Suppressor macrophage treated with lipopolysaccharide for 4 hours (primary cell): ENCODE measurements at places on chromosomes 6 and 20.
A peak's percentile ranks its signal among the peaks of the same experiment; 100 is the strongest.

DNA sequence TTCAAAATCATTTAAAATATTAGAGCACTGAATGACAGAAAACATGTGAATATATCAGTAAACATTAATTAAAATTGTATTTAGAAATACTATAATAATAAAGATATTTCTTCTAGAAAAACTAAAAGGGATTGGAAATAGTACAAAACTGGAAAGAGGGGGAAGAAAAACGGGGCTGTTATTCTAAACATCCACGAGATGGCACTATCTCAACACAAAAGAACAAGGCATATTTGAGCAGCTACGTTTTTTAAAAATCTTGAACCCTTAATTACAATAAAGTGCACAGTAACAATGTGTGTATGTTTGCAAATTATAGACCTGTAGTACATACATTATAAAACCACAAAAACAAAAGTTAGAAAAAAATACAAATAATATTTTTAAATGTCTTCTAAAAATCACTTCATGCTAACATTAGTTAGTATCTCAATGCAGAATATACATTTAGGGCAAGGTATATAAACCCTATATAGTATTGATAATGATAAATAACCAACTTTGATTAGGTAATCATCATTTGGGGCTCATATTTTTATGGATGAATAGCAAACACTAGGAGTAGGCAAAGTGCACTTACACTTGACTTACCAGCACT lies 42.5 kb upstream of the PNISR start:
- peak; percentile 38 for DNase-seq

GRCh38 chr20:58886546-58886945 lies 34.0 kb downstream of the GNAS start:
- no peak for DNase-seq

GRCh38 chr6:13072686-13073347 lies 255.5 kb downstream of the TBC1D7 start:
- DNase-seq: no peak

- no peak for DNase-seq
Measured at GRCh38 chr20:688809-689212, 13.2 kb upstream of the SCRT2 start.

DNA sequence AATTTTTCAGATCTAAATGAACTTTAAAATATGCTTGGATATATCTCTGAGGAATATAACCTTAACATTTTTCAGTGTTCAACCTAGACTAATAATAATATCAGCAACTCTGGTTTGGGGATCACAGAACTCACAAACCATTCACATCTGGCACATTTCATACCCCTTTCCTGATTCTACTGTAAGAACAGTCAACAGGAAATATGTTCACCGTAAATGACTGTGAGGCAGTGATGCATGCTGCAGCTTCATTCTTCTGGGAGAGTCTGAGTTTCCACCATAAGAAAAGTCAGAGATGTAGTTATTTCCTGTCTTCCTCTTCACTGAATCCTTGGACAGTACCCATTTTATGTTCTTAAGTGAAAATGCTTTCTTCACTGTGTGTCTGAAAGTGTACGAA lies 134.2 kb upstream of the IFNGR1 start:
- no peak for DNase-seq

DNA sequence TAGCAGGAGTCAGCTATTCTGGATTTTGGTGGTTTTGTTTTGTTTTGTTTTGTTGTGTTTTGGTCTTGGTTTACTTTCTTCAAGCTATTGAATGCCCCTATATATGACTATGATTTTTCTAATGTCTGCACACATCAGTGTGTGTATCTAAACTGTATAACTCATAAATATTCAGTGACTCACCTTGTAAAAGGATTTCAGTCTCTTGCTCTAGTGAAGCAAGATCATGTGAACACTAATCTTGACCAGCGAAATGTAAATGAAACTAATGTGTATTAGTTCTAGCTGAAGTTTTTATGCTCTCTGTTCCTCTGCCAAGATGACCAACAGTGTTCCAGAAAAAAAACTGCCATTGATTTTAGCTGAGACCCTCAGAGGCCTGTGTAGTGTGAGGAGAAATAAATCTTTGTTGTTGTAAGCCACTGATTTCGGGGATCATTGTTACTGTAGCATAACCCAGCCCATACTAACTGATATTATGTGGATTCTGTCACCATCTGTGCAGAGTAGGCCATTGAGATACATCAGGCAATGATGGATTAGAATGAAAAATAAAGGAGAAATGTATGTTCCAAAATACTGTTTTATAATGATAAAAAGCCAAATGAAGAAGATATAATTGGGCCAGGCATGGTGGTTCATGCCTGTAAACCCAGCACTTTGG lies 11.5 kb upstream of the BTBD9 start:
- DNase-seq: no peak

DNA sequence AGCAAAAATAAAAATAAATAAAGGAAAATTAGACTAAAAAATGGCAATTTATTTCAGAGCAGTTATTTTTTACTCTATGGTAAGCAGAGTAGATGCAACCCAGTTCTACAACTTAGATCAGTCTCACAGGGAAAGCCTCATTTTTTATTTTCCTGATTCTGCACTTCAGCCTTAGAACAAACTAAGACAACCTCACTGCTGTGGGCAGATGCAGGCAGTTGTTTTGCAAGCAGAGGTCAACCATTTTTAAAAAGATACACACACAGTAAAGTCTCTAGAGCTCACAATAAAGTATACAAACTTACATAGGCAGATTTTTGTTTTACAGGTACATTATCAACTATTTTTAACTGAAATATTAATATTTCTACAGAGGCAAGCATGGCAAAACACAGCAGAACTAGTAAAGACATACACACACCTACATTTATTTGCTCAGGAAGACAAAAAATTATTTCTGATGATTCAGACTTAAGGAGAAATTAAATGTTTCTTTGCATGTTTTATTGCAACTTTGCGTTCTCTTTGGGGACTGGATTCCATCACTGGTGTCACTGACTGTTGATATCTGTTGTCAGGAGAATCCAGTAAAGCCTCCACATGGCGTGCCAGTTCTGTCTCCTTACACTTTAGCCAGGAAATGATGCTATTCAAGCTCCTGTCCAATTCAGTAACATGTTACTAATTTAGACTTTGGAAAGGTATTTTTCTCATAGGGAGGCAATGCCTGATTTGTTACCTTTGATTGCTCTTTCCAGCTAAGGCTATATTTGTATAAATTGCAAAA lies 102.7 kb downstream of the TRDN start:
- no peak for DNase-seq

GRCh38 chr20:32829311-32830005 lies 9.7 kb downstream of the MAPRE1 start:
- no peak for DNase-seq

- no peak for DNase-seq
Measured at GRCh38 chr6:20805021-20805420, 270.8 kb downstream of the CDKAL1 start.

- peak; percentile 21 for DNase-seq
Measured at GRCh38 chr6:88177961-88178464, 11.9 kb upstream of the CNR1 start.

GRCh38 chr6:67433124-67433523 lies 1202.0 kb upstream of the ADGRB3 start:
- DNase-seq: no peak

DNA sequence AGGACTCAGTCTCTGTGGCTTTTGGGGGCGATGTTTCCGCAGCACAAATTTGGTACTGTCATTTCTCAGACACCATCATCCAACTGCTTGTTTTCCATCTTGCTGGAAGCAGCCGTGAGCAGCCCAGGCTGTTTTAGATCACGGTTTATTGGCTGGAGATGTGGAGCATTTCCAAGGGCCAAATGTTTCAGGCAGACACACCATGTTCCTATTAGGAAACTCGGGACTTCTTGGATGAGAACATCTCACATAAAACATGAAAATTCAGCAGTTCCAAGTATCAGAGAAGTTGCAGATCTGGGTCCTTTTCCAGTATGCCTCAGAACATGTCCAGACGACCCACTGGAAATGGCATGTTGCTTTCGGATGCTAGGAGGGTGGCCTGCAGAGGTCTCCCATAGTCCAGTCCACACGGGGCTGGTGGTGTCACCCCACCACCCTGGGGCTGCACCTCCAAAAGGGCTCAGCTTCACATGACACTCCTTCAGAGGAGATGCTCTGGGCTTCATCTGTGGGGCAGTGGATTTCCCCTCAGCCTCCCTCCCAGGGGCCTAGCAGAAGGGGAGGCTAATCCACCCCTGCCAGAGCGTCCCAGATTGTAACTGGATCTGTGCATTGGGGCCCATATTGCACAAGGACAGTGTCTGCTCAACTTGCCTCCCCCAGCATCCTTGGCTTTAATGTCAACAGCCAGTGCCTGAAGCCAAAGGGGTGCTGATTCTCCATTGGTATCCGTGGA lies 176.3 kb downstream of the SCP2D1 start:
- no peak for DNase-seq

- no peak for DNase-seq
Measured at GRCh38 chr6:31575952-31576685, 754 bp downstream of the TNF start.
